RWPE2 (cell line): ENCODE measurements at places on chromosomes 3 and 15.

- H3K27ac ChIP-seq, result no peak overlapping the region
- no peaks in the 10 kb centered on the region for H3K27me3 ChIP-seq
- peaks cover 6% of the 10 kb centered on the region for H3K4me1 ChIP-seq
- DNase-seq, result no peak
Measured at GRCh38 chr15:75636026-75636425, 4.0 kb downstream of the IMP3 start.

- H3K27me3 ChIP-seq, result no peaks in the 10 kb centered on the region
- H3K36me3 ChIP-seq, result no peaks in the 10 kb centered on the region
- no peak for DNase-seq
- no peaks in the 10 kb centered on the region for H3K4me1 ChIP-seq
- no peak overlapping the region for H3K4me3 ChIP-seq
- H3K27ac ChIP-seq, result no peak overlapping the region
Measured at GRCh38 chr3:128459461-128459820, 7.2 kb downstream of the DNAJB8 start.

DNA sequence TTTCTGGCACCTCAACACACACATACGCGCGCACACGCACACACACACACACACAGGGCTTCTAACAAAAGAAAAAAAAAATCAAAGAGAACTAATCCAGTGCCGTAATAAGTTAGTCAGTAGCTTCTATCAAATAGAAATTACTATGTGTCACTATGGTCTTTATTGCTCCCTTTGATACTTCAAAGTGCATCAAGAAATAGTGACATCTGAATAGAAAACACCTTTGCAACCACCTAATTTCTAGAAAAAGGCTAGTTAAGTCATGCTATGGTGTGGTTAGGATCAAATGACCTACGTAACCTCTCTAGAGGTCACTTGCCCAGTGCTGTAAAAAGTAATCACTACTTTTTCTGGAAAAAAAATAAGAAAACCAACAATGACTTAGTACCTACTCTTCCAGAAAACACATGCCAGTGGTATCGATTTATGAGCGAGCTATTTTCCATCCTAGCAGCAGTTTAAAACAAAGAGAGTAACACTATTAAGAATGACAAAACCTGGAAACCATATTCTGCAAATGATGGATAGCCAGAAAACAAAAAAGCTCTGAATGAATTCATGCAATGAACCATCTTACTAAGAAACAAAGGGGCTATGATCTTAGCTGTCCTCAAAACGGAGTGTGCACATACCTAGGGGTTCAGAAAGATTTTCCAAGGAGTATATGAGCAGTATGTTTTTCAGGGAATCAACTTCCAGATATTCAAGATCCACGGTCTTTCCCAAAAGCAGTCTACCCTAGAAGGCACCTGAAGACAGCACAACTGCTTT lies 6.8 kb downstream of the AVEN start:
- H3K4me3 ChIP-seq, result no peak overlapping the region
- H3K27ac ChIP-seq, result no peak overlapping the region
- H3K27me3 ChIP-seq, result no peaks in the 10 kb centered on the region
- no peak for DNase-seq
- H3K4me1 ChIP-seq, result no peaks in the 10 kb centered on the region
- no peaks in the 10 kb centered on the region for H3K36me3 ChIP-seq

DNA sequence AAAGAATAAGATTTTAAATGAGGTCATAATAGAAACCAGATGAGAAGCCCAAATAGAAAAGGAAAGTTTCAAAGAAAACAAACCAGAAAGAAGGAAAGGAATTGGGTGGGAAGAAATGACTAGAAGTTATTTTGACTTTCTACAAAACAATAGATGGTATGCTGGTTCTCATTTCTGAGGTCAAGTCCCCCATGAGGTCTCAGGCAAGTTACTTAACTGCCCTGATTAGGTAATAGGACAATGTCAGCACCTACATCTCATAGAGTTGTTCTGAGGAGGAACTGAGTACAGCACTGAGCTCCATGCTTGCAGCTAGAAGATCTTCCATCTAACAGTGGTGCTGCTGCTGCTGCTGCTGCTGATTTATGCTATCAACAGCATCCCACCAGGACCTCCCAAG lies 185.9 kb downstream of the ERC2 start:
- H3K4me3 ChIP-seq, result no peak overlapping the region
- no peaks in the 10 kb centered on the region for H3K4me1 ChIP-seq
- H3K27ac ChIP-seq, result no peak overlapping the region
- no peak for DNase-seq
- H3K27me3 ChIP-seq, result no peaks in the 10 kb centered on the region

GRCh38 chr3:53161450-53161819 lies 426 bp downstream of the PRKCD start:
- H3K27ac ChIP-seq, result peak overlapping the region; percentile 31
- DNase-seq, result no peak
- H3K4me3 ChIP-seq, result peak overlapping the region; percentile 99
- H3K4me1 ChIP-seq, result peaks cover 12% of the 10 kb centered on the region
- H3K27me3 ChIP-seq, result no peaks in the 10 kb centered on the region
